ENCODE measurements at places on chromosomes 6 and 20.

DNA sequence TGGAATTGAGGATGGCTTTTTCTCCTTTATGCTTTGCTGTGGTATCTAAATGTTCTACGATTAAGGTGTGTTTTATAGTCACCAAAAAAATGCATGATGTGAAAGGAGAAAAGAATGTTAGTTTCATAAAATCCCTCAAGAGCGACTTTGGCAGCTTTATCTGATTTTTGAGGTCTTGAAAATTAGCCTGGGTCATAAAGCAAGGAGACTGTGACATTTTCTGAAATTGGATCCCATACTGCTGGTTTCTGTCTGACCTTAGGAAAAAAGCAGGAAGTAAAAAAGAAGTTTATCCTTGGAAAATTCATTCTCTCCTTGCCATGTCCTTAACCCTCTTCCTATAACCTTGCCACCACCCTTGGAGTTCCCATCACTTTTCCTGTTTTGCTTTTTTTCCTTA, 525.3 kb downstream of the CD83 start:
- DNase-seq, result no peak

GRCh38 chr6:36478051-36478526, 35.3 kb downstream of the KCTD20 start:
- DNase-seq, result no peak

DNA sequence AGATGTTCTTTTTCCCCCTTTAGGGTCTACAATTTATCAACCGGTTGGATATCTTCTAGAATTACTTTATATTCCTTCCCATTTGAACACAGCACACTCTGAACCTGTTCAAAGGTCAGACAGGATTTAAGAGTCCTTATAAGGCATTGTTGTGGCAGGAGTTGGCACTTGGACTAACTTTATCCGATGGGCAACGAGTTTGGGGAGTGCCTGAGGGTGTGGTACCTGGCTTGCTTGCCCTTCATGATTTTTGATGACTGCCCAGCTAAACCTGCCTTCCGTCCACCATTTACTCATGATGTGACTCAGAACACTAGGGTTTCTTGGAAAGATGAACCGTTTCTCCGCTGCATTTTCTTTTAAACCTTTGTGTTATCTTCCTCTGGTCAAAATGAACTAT, 285.2 kb downstream of the FOXC1 start:
- no peak for DNase-seq

GRCh38 chr6:97669191-97670031, 386.4 kb upstream of the MMS22L start:
- DNase-seq, result no peak

DNA sequence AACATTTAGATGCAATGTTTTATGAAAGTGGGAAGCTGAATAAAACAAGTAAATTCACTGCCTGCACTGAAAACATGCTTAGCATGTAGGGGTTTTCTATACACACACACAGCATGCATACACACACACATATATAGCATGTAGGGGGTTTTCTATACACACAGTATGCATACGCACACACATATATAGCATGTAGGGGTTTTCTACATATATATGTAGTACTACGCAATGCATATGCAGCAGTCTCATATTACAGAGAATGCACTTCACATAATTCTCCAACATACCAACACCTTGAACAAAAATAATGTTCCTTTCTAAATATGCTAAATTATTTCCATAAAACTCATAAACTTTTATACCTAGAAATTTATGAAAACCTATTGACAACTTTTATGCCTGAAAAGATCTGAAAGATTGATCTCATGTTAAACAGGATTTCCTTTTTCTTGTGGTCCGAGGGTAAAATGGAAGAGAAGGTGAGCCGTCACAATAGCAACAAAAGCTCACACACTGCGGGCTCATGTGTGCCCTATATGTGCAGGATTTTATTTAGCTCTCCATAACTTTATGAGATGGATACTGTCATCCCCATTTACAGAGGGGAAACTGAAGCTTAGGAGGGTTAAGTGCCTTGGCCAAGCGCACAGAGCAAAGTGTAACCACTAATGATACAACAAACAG, 81.9 kb upstream of the TULP1 start:
- DNase-seq, result no peak

- DNase-seq, result no peak
These were observed 2.6 kb downstream of the SCUBE3 start for GRCh38 chr6:35216412-35216732.

DNA sequence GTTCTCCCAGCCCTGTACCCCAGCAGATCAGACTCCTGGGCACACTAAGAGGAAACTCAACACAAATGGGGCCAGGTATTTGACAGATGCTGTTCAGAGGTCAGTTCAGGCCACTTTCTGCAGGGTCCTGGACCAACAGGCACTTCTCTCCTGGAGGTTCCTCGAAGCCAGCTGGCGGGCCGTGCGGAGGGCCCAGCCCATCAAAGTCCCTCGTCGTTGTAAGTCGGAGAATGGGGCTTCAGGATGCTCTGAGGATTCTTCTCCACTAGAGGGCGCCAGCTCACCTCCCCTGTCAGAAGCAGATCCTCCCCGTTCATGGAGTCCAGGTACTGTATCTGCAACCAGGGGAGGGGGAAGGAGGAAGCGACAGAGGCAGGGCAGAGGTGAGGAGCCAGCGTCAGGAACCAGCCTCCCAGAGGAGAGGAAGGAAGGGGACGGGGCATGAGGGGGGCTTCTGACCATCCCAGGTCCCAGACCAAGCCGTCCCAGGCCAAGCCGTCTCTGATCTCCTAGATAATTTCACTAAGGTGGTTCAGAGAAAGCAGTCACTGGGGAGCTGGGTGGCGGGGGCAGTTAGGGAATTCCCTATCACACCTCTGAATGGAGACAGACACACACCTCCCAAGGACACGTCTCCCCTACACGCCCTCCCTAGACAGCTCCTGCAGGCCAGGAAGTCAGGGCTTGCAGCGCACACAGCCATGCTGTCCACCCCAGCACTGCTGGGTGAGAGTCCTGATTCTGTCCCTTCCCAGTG, 11.7 kb upstream of the FAM83C start:
- peak; percentile 86 for DNase-seq
